SJSA1 (cell line): ENCODE measurements at places on chromosomes 2 and 18.

GRCh38 chr2:9897331-9897737 is 54.1 kb downstream of the TAF1B start:
- peak; percentile 89 for DNase-seq

GRCh38 chr2:160343404-160343803 is 143.3 kb upstream of the ITGB6 start:
- DNase-seq, result no peak

DNA sequence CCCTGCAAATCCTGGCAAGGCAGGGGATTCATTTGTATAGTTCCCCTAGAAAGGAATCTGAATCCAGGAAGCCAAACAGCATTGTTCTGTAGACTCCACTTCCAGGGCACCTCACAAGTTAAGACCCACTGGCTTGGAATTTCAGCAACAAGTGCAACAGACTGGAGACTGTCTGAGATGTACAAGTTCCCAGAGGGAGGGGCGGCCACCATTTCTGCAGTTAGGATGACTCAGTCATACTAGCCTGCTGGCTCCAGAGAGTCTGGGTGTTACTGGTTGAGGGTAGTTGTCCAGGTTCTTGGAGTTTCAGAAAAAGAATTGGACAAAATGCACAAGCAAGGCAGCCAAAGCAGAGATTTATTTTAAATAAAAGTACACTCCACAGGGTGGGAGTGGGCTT is 384.2 kb downstream of the DSC3 start:
- DNase-seq, result no peak

GRCh38 chr18:58863539-58864145 is 1.0 kb upstream of the ZNF532 start:
- peak; percentile 39 for DNase-seq

- no peak for DNase-seq
Measured at GRCh38 chr2:82317012-82317411, 2012.5 kb upstream of the LRRTM1 start.

- DNase-seq, result no peak
Measured at GRCh38 chr2:67823726-67824125, 239.1 kb downstream of the C1D start.

- no peak for DNase-seq
Measured at GRCh38 chr2:163306647-163307046, 429.2 kb downstream of the FIGN start.

DNA sequence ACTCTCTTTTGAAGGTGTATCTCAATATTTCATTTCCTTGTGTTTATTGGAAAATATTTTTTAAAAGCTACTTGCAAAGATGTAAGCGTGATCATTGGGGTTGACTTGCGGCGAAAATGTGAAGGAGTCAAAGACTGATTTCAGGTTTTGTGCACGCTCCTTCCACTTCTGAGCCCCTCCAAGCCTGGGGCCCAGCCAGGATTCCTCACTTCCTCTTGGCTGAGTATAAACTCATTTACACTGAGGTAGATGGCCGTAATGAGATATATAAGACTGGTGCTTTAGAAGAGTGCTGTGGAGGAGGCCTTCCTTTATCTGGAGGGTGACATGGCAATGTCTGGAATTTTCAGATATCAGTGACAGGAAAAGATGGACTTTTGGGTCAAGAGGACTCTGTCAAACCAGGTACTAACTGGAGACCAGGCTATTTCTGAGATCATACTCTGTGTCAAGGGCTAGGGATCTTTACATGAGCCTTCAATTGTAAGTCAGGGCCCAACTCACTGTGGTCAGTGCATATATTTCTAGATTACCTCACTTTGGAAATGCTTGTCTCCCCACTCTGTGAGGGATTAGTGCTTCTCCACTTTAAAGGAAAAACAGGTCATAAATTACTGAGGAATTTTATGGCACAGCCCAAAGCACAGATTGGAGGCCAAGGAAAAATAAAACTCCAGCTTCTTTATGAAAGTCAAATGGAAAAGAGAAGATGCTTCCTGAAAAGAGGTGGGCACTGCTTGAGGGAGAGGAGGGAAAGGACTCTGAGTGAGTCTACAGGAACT is 22.8 kb downstream of the PRKCE start:
- DNase-seq, result no peak

- no peak for DNase-seq
Measured at GRCh38 chr18:55489034-55489986, 98.7 kb downstream of the TCF4 start.

DNA sequence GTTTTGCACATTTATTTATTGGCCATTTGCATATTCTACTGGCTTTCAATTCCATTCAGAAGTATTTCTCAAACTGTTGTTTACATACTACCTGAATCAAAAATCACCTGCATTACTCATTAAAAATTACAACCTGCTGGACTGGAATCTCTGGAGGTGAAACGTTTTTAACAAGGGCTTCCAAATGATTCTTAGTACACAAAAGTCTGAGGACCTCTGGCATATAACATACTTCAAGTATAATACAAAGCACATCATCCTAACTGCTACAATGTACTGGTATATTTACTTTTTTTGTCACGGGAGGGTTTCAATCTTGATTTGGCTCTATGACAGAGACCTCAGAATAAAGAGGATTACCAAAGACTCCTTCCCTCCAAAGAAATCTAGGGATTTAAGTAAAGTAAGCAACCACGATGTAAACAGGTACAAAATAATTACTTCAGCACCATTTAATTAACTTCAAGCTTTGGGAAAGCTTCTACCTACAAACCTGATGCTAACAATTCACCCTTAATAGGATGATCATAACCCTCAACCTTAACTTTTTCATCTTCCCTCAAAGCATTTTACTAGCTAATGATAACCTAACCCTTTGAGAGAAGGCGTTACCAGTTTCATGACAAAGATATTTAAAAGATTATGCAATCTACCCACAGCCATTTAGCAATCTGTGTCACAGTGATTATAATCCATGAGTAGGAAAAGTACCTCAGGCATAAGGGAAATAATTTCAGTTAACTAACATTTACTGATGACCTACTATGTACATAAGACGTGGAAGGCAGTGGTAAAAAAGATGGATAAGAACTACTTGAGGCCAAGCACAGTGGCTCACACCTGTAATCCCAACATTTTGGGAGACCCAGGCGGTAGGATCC is 24.7 kb downstream of the ATAD2B start:
- DNase-seq, result no peak

DNA sequence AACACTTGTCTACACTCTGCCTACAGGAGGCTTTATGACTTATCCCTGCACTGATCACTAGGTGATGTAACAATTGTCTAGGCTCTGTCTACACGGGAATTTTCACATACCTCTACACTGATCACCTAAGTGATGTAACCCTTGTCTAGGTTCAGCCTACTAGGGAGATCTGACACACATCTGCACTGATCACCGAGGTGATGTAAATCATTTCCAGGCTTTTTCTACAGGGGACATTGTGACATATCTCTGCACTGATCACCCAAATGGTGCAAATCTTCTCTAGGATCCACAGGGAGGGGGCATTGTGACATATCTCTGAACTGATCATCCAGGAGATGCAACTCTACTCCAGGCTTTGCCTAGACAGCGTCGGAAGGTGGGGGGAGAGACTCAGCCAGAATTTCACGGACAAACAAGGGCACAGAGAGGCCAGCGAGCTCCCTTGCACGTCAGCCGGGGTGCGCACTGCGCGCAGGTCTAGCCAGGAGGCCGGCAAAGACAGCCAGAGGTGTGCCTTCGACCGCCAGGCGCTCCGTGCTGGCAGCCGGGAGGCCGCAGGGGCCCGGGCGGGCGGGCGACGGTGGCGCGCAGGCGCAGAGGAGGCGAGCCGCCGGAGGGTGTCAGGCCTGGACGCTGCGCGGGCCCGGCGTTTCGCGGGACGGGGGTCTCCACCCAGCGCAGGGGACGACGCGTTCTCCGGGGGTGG is 46.9 kb upstream of the USP14 start:
- DNase-seq, result peak; percentile 35

GRCh38 chr2:54740333-54740732 is 16.9 kb downstream of the EML6 start:
- no peak for DNase-seq

DNA sequence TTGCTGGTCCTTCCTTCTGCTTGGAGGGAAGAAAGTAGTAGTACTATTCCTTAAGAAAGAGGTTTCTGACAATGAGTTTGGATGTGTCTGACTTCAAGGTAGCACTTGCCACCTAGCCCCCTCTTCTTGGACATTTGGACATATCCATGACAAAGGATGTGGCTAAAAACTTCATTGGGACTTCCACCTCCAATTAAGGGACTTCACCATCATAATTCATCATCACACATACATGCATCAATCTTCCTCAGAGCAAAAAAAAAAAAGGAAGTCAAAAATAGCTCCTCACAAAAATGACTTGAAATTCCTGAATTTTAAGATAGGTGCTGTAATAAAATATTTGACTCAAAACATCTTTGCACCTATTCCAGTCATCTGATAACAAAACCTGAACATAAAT is 23.4 kb upstream of the PEX13 start:
- no peak for DNase-seq

GRCh38 chr2:34029073-34029472 is 430.0 kb upstream of the FAM98A start:
- DNase-seq, result no peak

GRCh38 chr2:232240906-232241305 is 137.6 kb upstream of the ALPP start:
- no peak for DNase-seq

DNA sequence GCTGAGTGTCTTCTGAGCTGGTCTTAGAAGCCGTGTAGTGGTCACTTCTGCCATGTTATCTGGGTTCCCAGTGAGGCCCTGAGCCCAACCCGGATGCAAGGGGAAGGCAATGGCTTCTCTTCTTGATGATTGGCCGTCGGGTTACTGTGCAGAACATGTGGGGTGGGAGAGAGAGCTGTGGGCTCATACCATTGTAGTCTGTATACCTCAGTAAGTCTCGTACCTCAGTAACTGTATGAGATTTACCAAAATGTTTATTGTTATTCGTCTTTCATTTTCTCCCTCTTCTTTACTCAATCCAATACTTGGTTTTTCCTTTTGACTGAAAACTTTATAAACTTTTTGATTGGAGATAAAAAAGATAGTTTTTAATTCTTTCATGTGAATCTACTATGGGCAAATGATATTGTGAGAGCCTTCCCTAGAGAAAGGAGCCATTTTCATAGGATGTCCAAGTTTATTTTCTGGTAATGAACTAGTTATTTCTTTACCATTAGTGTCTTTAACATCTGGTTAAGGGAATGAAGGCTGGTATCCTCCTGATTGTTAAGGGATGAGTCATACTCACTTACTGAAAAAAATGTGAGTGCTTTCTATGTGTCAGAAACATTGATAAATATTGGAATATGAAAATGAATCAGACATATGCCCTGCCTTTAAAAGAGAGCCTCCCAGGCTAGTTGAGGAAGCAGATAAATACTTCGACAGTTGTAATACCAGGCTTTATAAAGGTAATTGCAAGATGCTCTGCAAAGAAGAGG is 129.9 kb downstream of the PRPF40A start:
- no peak for DNase-seq

DNA sequence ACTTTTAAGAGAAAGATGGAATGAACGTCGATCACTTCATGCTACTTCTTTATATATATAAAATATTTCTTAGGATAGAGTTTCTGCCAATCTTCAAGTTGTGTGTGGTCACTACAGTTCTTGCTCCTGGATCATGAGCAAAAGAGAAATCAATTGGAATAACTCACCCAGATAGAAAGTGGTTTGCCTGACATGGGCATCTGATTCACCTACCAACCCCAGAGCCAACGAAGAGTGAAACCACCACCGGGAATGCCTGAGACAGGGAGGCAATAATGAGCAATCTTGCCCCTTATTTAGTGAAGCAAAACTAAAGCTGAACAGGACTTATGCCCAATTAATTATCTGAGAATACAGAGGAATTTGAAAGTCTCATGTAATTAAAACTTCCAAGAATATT is 250.2 kb upstream of the REG3G start:
- no peak for DNase-seq

- DNase-seq, result no peak
Measured at GRCh38 chr18:79211844-79212243, 142.7 kb downstream of the ATP9B start.

DNA sequence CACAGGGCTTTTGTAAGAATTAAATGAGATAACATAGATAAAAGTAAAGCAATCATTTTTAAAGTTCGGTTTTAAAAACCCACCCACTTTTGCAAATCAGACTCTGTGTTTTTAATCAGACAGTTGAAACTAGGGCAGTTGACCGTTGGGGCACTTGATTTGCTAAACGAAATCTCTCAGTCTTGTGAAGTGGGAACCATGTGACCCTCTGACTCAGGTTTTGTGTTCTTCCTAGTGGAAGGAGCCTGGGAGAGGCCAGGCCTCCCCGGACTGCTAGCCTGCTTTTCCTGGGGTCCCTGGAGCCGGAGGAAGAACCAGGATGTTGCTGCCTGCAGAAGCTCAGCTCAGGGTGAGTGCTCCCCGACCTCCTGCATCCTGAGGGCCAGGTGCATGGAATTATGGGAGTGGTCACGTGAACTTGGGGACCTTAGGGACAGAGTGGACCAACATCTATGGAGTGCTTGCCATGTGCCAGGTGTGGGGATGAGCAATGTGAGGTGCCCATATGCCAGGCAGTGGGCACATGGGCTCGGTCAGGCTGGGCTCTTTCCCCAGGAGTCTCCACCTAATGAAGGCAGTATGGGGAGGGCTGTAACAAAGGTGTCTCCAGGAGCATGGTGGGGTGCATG is 3.9 kb downstream of the C2orf72 start:
- DNase-seq, result no peak

DNA sequence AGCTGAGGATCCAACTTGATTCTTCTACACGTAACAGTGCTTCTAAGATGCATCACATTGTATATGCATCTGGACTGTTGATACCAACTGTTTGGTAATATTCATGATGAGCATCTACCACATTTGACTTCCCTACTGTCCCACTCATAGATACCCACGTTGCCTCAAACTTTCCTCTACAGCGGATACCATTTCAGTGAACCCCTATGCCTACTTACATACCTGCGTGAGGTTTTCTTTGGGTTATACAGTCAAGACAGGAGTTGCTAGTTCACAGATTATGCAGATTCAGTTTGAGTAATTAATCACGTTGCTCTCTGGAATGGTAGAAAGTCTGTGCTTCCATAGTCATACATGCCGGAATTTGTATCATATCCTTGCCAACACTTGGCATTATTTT is 40.0 kb downstream of the EPC2 start:
- DNase-seq, result no peak

- DNase-seq, result peak; percentile 17
Measured at GRCh38 chr18:48300463-48300961, 108.7 kb downstream of the ZBTB7C start.

GRCh38 chr18:68817584-68817983 is 19.7 kb downstream of the CCDC102B start:
- DNase-seq, result no peak

DNA sequence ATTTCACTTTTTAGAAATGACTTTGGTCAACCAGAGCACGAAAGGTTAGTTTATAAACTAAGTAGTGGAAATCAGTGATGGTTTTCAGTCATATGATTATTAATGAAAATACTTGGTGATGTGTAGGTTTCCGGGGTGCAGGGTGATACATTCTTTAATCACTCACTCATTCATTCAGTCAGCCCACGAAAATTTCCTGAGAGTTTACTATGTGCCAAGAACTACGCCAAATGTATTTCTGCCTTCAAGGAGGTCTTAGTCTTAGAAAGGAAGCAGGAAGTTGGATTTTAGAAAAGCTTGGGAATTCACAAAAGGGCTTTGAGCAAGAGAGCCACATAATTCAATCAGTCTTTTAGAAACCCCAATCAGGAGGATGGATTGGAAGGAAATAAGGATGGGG is 543.6 kb downstream of the PLCL1 start:
- DNase-seq, result no peak

GRCh38 chr18:50651334-50651733 is 91.4 kb downstream of the MAPK4 start:
- DNase-seq, result no peak
